ENCODE measurements at places on chromosomes 6 and 20.

- no peak for DNase-seq
Observed at GRCh38 chr6:167819576-167819975, 7.1 kb upstream of the AFDN start.

- no peak for DNase-seq
Observed at GRCh38 chr6:46784535-46784934, 8.7 kb upstream of the MEP1A start.

DNA sequence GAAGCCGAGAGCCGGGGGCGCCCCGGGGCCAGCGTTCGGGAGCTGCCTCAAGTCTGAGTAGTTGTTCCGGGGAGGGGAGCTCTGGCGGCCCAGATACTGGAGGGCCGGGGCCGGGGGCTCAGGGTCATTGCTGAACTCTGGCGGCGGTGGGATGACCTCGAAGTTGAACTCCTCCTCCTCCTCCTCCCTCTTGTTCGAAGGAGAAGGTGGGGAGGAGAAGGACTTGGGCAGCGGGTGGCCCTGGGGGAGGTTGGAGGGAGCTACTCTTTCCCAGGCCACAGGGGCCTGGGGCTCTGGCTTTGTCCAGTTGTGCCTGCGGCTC lies 37.7 kb downstream of the C6orf132 start:
- no peak for DNase-seq

DNA sequence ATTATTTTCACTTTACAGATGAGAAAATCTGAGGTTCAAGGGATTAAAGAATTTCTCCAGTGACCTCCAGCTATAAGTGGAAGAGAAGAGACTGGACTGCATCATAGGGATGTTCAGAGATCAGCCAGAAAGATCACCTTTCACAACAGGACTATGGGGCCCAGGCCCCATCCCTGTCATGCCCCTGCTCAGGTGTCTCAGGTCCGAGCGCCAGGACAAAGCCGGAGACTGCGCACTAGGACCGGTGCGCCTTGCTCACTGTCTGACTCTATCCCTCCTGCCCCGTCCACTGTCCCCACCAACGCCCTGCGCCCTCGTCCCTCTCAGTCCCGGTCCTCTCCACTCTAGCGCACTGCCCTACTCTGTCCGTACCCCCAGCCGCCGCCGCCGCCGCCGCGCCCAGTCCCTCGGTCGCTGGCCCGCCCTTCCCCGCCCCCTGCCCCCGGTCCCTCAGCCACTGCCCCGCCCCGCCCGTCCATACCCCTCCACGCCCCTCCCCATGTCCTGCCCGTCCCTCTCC lies 521 bp upstream of the RAD21L1 start:
- DNase-seq = no peak

DNA sequence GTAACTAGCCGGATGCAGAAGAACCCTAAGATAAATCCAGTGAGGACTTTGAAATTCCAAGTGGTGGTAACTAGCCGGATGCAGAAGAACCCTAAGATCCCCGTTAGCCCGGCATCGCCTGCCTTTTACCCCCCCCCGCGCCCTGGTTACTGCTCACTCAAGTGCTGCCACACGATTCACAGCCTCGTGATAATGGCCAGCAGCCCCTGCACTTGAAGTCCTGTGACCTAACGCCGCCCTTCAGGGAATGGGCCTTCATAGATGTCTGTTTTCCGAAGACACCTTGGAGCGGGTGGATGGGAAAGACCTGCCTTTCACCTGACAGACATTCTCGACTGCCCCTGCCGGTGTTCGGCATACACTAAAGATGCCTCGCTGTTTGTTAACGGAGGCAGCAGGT lies 127.9 kb downstream of the HUS1B start:
- no peak for DNase-seq

DNA sequence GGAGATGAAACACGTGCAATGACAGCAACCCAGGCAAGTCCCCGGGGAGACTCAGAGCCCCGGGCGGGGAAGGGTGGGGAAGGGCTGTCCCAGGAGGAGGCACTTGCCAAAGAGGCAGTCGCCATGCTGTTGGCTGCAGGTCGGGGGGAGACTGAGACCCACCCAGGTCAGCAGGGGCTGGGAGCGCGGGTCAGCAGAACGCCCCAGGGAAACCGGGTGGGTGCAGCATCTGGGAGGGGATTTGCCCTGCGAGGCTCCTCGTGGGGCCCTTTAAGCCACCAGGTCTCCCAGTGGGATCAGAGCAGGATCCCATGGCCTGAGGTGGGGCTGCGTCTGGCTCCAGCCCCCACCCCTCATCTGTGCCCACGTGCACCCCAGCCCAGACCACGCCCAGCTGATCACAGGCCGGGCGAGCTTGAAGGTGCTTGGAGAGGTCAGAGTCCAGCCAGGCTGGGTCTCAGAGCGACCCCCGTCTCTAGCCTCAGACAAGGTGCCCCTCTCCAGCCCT lies 65.5 kb downstream of the YTHDF1 start:
- no peak for DNase-seq

- peak; percentile 49 for DNase-seq
Observed at GRCh38 chr20:10219452-10219791, 792 bp downstream of the SNAP25 start.

DNA sequence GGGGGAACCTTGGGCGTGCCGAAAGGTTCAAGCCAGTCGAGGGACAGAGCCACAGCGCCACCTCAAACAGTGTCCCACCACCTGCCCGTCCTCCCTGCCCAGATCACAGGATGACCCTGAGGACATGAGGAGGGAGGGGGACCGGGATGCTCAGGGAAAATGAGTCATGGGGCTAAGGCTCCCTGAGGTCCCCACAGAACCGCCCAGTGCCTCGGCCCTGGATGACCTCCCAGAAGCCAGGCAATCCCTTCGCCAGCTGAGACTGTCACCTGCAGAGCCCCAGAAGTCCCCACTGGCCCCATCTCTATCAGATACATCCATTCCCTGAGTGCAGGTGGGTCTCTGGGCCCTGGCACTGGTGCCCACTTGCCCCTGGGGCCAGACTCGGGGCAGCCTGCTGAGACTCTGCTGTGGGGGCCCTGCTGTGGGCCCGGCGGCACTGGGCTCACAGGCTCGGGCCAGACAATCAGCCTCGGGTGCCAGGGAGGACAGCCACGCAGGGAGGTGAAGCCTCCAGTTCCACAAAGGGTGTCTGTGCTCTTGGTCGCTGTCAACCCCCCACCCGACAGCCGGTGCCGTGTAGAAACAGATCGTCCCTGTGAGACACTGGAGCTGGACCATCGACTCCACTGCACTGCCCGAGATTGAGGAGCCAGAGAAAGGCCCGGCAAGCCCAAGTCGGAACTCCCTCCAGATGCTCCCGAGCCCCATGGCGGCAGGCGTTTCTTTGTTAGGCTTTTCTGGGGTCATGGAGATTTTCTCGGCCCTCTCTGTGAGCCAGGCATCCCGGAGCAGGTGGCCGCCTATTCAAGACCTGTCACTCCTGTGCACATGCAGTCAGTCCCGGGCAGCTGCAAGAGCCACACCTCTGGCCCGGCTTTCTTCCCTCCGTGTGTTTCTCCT lies 26.1 kb downstream of the PXDC1 start:
- DNase-seq = no peak

- no peak for DNase-seq
Observed at GRCh38 chr6:54427396-54427937, 119.2 kb downstream of the TINAG start.

- no peak for DNase-seq
Observed at GRCh38 chr6:153043719-153044118, 41.2 kb upstream of the MTRF1L start.

- DNase-seq = no peak
Observed at GRCh38 chr6:52644253-52644652, 26.7 kb upstream of the TMEM14A start.

DNA sequence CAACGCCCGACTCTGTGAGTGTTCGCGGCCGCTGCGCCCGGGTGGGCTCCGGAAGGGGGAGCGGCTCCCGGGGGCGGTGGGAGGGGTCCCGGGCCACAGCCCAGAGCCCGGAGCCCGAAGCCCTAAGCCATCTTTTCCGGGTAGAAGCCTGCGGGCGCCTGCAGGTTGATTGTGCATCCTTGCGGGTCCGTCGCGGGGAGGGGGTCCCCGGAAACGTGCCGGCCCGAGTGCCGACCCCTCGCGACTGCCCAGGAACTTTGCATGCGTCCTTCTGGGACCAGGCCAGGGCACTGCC lies 413 bp downstream of the PTPRA start:
- no peak for DNase-seq

GRCh38 chr20:56488566-56488965 lies 20.1 kb downstream of the RTF2 start:
- DNase-seq = no peak

GRCh38 chr6:150070236-150070818 lies 1.4 kb upstream of the ULBP3 start:
- no peak for DNase-seq

DNA sequence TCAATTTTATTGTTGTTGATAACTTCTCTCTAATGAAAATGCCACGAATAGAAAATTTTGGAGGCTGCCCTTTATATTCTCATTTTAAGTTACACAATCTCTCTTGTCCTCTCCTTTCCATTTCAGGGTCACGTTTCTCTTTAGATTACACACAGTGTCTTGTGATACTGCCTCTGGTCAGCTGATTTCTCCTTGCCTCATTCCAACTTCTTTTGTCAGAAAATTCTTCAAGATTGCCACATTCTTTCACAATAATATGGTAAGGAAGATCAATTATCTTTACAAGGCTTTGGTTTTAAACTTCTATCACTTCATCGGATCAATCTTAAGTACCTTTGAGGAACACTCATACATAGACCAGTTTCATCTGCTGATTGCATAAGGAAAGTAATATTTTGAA lies 370.3 kb downstream of the RFPL4B start:
- DNase-seq = no peak

DNA sequence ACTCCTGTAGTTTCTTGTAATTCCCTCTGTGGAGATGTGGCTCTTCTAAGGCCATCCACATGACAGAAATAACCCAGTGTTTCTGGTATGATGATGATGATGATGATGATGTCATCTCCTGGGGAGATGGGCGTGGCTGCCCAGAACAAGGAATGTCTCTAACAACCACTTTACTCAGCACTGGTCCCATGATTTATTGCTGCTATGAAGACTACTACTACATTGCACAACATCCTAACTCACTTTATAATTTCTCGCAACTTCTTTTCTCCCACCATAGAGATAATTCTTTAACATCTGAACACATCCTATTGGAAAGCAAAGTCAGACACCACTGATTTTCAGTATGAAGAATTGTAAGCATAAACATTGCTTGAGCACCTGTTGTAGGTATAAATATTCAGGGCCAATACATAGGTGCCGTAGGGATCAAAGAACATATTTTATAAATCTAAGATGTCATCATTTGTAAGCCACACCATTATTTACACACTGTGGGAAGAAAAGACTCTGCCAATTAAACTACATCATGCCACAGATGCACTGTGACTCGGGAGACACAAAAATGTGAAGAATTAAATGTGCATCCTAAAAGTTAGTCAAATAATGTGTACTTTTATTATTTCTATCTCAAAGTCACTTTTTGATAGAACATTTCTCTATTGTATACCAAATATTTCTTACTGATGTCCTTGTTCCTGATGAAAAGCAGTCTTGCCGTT lies 6.4 kb downstream of the TPMT start:
- no peak for DNase-seq

GRCh38 chr6:40877362-40877761 lies 161.7 kb downstream of the UNC5CL start:
- no peak for DNase-seq

GRCh38 chr6:118650582-118651281 lies 659 bp downstream of the CEP85L start:
- no peak for DNase-seq

DNA sequence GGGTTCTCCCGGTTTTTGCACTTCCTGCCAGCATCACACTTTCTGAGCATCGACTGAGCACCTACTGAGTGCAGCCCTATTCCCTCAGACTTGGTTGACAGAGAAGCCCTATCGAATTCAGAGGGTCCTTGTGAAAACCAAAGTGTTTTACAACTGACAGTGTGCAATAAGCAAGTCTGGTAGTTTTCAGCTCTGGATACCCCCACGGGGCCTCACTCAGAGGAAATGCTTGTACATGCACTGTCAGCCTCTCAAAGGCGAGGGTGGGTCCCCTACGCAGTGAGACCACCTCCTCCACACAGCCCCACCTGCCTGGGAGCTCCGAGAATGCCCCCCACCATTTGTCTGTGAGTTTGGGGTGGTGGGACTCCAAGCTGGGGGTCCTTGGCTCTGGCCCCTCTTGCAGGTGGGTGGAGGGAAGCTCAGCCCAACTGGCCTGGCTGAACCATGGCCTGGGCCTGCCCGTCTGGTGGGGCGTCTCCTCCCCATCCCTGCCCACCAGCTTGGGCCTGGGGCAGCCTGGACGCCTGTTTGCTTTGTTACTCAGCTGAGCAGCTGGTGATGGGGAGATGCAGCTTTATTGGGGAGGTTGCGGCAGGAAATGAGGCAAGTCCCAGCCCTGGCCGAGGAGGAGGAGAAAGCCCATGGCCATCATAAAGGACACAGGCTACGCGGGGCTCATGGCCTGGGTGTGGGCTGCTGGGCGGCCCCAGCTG lies 1.7 kb downstream of the SPDEF start:
- no peak for DNase-seq

DNA sequence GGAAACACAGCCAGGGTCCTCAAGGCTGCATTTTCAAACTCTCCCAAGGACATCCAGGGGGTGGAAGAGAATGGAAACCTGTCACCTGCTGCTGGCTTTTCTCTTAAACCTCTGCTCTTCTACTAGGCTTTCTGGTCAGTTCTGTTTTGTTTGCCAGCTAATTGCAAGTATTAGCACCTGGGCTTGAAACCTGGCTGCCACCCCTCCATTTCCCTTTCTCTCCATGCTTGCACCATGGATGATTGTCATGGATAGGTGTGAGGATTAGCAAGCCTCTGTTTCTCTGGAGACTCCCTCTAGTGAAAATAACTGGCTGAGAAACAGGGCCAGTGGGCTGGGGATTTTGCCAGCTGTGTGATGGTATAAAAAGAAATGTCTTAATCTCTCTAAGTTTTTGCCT lies 33.0 kb upstream of the GPR6 start:
- no peak for DNase-seq

DNA sequence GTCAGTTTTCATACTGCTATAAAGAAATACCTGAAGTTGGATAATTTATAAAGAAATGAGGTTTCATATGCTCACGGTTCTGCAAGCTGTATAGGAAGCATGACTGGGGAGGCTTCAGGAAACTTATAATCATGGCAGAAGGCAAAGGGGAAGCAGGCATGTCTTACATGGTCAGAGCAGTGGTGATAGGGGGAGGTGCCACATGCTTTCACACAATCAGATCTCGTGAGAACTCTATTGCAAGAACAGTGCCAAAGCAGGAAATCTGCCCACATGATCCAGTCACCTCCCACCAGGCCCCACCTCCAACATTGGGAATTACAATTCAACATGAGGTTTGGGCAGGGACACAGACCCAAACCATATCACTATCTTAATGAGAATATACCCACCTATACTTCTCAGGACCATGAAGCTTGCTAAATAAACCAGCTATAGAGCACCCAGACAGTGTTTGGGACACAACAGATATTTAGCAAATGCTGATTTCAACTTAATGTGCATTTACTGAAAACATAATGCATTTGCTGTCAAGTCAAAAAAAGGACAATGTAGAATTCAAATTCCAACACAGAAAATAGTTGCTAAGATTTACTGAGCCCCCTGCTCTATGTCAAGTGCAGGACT lies 63.8 kb downstream of the TNFRSF21 start:
- no peak for DNase-seq

GRCh38 chr6:152845421-152845820 lies 94.8 kb downstream of the VIP start:
- no peak for DNase-seq

All from astrocyte of the cerebellum (primary cell).